ENCODE measurements at places on chromosomes 5 and 9. TPM values are rescaled to one million over a fixed set of nuclear protein-coding genes. Genes with fewer than 3 reads are reported as not detected.
A peak's percentile ranks its signal among the peaks of the same experiment; 100 is the strongest.

- no peak for DNase-seq
Measured at GRCh38 chr9:110640736-110641135, 27.9 kb upstream of the MUSK start.

DNA sequence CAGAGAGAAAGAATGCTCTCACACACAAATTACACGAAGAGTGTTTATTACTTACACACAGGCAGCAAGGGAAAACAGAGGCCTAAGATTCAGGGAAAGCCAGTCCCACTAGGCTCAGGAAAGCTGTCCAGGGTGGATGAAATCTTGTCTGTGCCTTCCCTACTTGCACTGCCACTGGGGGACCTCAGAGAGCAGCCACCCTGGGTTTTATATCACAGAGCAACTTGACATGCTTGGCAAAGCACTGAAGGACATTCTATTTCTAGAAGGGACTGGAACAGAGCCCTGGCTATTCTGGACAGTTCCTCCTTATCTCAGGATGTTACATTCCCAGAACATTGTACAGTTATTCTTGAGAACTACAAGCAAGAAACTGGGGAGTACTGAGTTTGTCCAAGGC, 7.5 kb upstream of the PRSS3 start:
- DNase-seq = no peak

DNA sequence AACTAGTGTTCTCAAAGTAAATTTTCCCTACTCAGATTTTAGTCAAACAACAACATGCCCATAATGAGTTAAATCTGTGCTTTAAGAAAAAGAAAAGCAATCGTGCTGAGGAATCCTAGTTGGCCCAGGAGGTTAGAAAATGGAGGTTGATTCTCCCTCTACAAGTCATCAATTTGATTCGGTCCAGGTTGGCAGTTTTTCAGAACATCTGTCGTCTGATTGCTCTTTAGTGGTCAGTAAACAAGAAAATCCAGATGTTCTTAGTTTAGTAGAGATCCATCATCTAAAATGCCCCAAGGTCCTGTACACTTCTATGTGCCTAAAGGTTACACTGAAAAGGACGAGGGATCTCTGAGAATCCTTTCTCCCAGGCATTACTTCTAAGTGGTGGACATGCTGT, 659.2 kb downstream of the MTRR start:
- DNase-seq = no peak

DNA sequence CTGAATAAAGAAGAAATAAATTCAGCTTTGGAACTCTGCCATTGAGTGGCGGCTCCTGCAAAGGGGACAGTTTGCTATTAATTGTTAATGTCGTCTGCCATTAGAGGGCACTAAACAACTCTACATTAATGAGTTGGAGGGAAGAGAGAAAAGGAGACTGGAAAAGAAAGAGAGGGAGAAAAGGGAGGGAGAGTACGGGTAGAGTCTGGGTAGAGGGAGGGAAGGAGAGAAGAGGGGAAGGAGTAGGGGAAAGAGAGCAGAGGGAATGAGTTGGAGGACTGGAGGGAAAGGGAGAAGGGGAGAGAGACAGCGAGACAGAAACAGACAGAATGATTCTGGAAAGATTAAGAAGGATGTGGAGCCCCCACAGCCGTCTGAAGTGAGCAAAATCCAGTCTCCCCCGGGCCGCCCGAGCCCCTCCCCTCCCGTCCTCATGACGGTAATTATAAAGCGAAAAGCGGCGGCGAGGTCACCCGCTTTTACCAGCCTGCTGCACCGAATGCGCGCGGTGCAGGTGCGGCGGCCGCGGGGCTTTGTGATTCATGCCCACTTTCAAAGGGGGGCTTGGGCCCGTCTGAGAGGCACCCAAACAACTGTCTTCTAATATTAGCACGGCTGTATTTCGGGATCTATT, 1.9 kb upstream of the FST start:
- peak; percentile 44 for DNase-seq

DNA sequence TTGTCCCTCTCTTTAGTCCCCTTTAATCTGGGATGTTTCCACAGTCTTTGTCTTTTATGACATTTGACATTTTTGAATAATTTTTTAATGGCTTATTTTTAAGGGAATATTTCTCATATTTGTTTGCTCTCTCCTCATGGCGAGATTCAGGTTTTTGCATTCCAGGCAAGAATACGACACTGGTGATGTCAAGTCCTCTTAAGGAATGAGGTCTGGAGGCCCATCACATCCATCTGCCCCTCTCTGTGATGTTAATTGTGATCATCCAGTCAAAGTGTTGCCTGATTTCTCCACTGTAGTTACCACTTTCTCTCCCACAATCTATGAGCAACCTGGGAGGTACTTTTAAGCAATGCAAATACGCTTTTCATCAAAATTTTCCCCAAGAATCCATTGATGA, 193.2 kb downstream of the MAST4 start:
- no peak for DNase-seq

The APBA1 gene
- total RNA-seq = 0.27 TPM

DNA sequence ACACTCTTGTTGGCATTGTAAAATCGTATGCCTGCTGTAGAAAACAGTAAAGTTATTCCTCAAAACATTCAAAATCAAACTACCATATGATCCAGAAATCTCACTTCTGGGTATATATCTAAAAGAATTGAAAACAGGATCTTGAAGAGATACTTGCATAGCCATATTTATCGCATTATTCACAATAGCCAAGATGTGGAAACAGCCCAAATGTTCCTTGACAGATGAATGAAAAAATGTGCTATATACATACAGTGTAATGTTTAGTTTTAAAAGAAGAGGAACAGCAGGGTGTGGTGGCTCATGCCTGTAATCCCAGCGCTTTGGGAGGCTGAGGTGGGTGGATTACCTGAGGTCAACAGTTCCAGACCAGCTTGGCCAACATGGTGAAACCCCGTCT, 234.1 kb upstream of the DAB2 start:
- no peak for DNase-seq

GRCh38 chr5:172339264-172340180, 56.0 kb upstream of the UBTD2 start:
- no peak for DNase-seq

DNA sequence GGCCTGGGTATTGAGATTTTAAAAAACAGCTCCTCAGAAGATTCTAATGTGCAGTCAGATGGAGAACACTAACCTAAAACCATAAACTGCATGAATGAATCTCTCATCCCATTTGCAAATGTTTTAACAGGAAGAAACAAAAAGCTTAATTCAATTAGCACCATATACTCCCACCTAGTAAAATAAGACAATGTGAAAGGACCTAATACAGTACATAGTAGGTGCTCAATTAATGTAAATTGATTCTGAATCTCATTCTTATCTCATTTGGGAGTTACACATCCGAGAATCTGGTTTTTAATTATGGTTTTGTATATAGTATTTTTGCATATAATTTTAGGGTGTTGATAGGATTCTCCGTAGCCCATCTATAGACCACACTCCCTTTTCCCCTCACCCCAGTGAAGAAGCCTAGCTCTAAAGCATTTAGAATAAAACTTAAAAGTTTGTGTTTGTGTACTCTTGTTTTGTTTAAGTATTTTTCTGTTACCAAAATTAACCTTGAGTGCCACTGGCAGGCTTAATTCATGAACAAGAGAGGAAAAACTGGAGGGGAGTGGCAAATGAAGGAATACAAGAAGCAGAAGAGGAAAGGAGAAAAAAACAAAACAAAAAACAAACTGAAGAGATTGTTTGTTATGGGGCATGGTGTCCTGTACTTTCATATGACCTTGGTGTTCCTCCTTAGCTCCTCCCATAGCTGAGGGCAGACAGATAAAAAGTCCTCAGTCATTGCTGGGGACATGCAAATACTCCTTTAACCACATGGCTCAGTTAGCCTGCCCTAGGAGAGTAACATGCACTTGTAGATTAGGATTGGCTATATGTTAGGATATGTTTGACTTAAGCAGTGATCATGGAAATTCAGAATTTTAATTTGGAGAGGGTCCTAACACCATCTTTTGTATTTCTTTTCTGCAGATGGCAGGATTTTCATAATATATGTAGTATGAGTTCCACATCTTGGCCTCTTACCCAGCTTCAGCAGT, 1.2 kb downstream of the RNF14 start:
- DNase-seq = no peak

The KIF24 gene
- total RNA-seq = 2.2 TPM

DNA sequence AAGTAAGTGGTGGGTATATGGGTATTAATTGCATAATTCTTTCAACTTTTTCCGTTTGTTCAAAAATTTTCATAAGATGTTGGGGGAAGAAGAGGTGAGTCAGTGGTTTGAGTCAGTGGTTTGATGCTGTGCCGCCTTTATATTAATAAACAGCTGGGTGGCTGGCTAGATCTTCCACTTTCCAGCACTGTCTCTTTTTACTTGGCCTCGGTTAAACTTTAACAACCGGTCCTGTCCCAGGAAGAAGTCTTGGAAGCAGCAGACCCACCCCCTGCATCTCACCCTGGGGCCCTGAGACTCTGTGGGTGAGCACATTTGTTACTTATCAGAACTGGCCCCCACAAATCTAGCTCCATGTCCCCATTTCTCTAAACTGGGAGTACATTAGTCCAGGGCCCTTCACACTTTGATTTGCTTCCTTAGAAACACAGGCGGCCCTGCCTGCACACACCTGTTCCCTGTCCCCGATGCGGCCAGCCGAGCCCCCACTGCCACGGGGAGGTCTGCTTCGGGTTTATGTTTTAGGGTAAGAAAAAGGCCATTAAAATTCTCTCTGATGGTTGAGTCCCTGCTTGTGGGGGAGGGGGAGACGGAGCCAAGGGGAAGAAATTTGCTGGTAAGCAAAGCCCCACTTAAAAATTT, 90.7 kb downstream of the PTCH1 start:
- no peak for DNase-seq

GRCh38 chr9:37639109-37639762, 11.5 kb upstream of the FRMPD1 start:
- DNase-seq = no peak

DNA sequence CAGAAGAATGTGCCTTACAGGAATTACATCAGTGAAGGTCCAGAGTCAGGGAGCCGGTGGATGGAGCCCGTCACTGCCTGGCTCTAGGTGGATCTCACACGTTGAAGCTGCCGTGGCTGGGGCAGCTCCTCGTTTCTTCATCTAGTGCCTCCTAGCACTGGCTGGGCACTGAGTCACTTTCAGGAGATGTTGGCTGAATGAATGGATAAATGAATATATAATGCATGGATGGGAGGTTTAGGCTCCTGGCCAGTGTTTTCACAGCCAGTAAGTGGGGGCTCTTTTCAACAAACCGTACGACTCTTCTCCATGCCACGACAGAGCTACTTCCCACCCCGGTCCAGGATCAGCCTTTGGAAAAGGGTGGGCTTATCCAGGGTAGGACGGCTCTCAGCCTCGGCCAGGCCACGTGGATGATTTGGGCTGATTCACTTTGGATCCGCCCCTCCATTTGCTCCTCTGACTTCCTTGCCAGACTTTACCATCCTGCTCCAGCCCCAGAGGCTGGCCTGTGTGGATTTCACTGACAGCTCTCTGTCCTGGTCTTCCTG, 1.3 kb upstream of the SH3PXD2B start:
- DNase-seq = no peak

DNA sequence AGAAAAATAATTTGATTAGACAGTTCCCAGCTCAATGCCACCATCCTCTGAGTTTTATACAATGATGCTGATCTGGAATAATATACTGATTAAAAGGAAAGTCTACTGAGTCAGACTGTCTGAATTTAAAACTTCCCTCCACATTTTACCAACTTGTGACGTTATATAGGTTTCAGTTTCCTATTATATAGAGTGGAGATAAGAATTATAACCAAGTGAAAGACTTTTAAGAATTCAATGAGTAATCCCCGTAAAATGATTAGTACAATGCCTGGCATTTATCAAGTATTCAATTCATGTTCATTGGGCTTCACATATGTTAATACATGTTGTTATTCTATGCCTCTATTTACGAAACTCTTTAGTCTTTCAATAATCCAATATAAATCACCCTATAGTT, 166.0 kb downstream of the CDH9 start:
- no peak for DNase-seq

The EIF4E1B gene
- not detected for total RNA-seq

The NIM1K gene
- total RNA-seq = 0.27 TPM

GRCh38 chr9:91085517-91086291, 276.0 kb downstream of the AUH start:
- peak; percentile 41 for DNase-seq

- no peak for DNase-seq
Measured at GRCh38 chr5:109387408-109387974, 22.3 kb downstream of the PJA2 start.

GRCh38 chr5:74897049-74897448, 30.9 kb upstream of the FAM169A start:
- DNase-seq = no peak

The STK32A gene
- not detected for total RNA-seq

The ZNF462 gene
- 6.5 TPM for total RNA-seq

GRCh38 chr9:102642651-102643050, 352.5 kb upstream of the CYLC2 start:
- no peak for DNase-seq

The SPATA31A7 gene
- not detected for total RNA-seq

The SCGB3A2 gene
- not detected for total RNA-seq

DNA sequence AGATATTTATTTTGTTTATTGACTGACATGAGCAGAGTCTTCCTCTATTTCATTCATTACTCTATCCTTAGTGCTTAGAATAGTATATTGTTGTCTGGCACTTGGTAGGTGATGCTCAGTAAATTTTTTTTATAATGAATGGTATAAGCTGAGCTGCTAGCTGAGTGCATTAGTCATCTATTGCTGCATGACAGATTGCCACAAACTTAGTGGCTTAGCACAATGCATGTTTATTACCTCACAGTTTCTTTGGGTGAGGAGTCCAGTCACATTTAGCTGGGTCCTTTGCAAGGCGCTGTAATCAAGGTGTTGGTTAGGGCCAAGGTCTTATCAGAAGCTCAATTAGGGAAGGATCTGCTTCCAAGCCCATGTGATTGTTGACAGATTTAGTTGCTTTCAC, 23.1 kb downstream of the SMAD5 start:
- DNase-seq = no peak

DNA sequence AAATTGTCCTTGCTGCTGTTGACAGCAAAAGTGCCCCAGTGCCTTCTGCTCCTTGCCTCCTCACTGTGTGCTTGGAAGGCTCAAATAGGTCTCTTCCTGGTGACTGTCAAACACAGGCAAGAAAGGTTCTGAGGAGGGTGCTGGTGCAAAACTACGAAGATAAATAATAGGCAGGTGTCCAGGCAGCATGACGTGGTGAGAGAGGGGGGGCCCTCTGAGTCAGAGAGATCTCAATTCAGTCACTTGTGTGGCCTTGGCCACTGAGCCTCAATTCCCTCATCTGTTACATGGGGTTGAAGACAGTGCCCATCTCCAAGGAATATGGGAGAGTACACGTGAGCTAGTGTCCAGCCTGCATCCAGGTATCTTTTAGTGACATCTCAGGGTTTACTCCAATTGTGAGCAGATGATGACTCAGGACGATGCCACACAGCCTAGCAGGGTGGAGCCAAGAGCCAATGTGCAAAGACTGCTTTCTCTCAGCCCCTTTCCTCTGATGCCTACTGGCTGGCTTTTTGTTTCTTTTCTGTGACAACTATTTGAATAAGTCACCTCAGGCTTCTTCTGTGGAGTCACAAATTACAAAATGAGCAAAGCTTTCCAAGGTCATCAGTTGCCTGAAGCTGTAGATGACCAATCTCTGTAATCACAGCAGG, 29.7 kb upstream of the SMIM32 start:
- no peak for DNase-seq
